ENCODE measurements at places on chromosomes 12 and 14.

GRCh38 chr12:92462049-92462448 lies 240.7 kb upstream of the PLEKHG7 start:
- no peak for DNase-seq

DNA sequence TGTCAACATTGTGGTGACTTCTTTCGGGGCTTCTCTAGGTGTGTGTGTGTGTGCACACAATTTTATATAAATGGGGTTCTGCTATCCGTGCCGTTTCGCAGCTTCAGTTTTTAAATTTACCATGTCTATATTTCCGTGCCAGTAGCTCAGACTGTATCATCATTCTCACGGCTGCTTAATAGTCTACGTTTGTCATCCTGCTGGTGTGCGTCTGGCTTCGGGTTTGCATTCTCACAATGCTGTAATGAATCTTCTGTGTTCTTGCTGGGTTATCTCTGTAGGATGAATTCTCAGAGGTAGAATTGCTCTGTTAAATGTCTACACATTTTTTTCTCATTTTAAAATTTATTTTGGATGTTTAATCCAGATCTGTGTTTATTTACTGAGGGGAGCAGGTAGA lies 73.6 kb downstream of the ADGRD1 start:
- no peak for DNase-seq

DNA sequence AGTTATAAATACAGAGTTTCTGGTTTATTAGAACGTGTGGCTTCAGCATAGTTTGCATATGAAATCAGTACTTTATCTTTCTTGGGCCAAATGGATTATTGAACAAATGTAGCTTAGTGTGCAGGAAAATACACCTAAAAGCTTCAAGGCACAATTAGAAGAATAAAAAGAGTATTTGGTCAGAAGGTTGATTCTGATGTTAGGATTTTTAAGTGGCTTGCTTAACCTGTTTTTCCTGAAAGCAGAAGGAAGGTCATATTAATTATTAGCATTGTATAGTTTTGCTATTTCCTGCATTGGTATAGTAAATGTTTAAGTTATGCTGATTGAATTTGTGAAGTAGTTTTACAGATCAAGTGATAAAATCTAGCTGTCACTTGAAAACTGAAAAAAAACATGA lies 31.0 kb upstream of the GNS start:
- no peak for DNase-seq

GRCh38 chr14:65195042-65195719 lies 92.9 kb upstream of the MAX start:
- no peak for DNase-seq

GRCh38 chr12:59624732-59625460 lies 29.1 kb downstream of the SLC16A7 start:
- DNase-seq: no peak

- DNase-seq: no peak
Observed at GRCh38 chr12:57893431-57894353, 47.2 kb upstream of the CTDSP2 start.

All from stimulated activated CD4-positive, alpha-beta T cell treated with anti-CD3 and anti-CD28 coated beads, Interleukin-15, amount 100 ng/mL, for 48 hours (primary cell).